ENCODE measurements at places on chromosomes 11 and 22.

- DNase-seq: no peak
Observed at GRCh38 chr11:69715446-69715845, 11.6 kb upstream of the FGF19 start.

DNA sequence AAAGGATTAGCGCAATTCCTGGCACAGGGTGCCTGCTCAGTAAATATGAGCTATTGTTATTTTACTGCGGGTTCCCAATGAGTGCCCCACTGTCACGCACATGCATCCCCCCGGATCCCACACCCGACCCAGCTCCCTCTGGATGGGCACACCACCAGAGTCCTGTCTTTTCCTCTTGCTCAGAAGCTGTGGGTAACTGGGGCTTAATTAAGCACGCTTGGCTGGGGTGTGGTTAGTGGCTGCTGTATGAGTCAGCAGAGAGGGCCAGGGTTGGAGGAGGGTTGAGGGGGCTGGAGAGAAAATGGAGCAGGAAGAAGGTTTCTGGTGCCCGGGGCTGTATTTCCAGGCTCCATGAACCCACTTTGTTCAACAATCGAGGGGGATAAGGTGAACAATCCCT, 30.3 kb upstream of the NECTIN1 start:
- peak; percentile 79 for DNase-seq

- no peak for DNase-seq
Observed at GRCh38 chr22:28773461-28773867, 969 bp downstream of the CCDC117 start.

- DNase-seq: peak; percentile 59
Observed at GRCh38 chr11:28476049-28476448, 367.9 kb downstream of the METTL15 start.

DNA sequence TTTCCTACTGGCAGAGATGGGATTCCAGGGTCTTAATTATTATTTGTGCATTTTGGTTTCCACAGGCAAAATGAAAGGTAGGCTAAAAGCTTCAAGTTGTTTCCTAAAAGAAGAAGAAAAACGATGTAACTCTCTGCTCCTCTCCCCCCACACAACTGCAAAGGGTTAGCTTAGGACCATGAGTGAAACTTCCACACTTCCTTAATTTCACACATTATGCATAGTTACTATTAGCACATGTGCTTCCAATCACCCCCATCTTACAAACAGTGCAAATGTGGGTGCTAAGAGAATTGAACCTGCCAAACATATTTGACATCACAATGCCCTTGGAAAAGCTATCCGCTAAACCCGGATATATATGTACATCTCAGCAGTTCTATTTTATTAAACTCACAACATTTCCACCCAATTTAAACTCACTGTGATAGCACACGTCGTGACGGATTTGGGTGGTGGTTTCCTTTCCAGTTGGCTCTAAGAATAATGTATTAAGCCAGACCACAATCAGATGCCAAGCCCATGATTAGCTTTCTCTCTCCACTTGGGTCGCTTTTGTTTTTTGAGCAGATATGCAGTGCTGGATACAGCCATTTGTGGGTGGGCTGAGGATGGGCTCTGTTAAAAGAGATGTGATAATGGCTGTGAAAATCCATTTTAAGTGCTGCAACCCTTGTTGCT, 245.0 kb upstream of the POU2AF2 start:
- DNase-seq: peak; percentile 59

GRCh38 chr22:23054531-23055257, 15.6 kb upstream of the GNAZ start:
- no peak for DNase-seq

DNA sequence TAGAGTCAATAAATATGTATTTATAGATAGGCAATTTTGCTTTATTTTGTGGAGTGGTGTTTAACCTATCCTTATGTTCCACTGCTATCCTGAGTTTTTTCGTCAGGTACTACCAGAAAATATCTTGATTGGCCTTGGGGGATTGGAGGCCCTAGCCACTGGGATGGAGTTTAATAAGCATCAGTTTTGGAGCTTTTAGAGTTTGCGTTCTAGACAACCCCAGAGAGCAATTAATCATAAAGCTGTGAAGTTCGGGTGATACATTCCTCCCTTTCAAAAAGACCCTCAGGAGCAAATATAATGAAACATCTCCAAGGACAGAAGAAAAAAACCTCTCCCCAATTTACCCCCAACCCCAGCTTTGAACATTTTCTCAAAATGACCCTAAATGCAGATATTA, at the start of gene OR5A1:
TSS of gene OR5A1 (plus strand) at position 301 of the 400 bp plus-strand sequence. CDS start 6,700 bp downstream, outside the sequence.
- DNase-seq: no peak

GRCh38 chr11:69055212-69055586, 6.5 kb downstream of the TPCN2 start:
- no peak for DNase-seq

GRCh38 chr11:50071584-50072225, 39.0 kb downstream of the OR4C45 start:
- DNase-seq: no peak

- DNase-seq: peak; percentile 47
Observed at GRCh38 chr11:112795142-112795815, 165.9 kb upstream of the NCAM1 start.

GRCh38 chr11:69915501-69916250, 96.5 kb upstream of the FGF3 start:
- peak; percentile 70 for DNase-seq

DNA sequence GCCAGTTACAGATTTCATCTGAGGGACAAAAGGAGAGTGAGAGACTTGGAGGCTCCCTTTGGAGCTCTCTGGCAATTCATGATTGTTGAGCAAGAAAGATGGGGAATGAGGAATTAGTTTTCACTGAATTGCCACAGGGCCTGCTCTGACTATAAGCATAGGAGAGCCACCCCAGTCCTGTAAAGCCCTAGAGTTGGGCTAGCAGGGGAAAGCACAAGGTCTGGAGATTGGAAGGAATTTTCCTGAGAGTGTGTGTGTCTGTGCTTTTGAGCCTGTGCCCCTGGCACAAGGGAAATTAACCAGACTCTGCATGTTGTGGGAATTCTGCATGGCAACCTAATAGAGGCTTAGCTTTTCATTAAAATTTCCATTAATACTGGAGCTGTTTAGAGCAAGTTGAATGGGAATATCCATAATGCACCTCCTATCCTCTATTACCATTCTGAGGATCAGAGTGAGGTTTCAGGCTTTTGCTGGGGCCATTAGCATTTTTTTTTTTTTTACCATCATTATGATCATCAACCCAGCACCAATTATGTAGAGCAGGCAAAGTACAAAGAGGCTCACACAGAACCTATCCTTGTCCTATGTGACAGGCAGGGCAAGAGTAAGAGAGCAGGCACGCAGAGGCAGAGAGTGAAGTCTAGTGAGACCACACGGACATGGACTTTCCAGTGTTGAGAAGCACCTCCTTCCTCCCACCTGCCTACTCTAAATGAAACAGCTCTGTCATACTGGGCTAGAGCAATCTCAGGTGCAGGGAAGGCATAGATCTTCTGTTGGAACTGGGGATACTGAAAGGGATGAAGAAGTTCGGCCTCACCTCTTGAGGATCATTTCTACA, 308.5 kb downstream of the ST3GAL4 start:
- no peak for DNase-seq

Data from fibroblast of skin of right biceps (primary cell).